ENCODE measurements at places on chromosomes 1 and 21. TPM values are rescaled to one million over a fixed set of nuclear protein-coding genes. Genes with fewer than 3 reads are reported as not detected.

The C1orf141 gene
- not detected for total RNA-seq

The FCRL6 gene
- not detected for total RNA-seq

The PDZK1IP1 gene
- not detected for total RNA-seq

The RYR2 gene
- not detected for total RNA-seq

The ETV3 gene
- total RNA-seq, result 12.0 TPM

The KRTAP10-11 gene
- not detected for total RNA-seq

The MYOG gene
- total RNA-seq, result 0.09 TPM

The EFNA1 gene
- total RNA-seq, result 0.86 TPM
